ENCODE measurements at places on chromosomes 1 and 21.

GRCh38 chr1:21217812-21218596 lies 41.3 kb upstream of the EIF4G3 start:
- peak; percentile 42 for DNase-seq

DNA sequence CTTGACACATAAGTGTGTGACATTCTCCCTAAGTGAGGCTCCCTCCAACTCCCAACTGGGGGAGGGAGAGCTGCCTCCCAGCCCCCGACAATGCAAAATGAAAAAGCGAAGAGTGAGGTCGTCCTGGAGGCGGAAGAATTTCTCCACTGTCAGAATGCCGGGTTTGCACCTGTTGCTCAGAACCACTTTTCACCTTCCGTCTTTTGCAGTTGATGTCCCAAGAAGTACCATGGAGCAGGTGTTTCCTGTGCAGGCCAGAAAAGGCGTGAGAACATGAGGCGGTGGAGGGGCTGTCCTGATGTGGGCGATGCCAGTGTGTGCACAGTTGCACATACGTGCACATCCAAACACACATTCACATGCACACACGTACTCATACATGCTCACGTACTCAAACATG lies 158.6 kb upstream of the AJAP1 start:
- no peak for DNase-seq

- DNase-seq = no peak
Observed at GRCh38 chr1:11484321-11484655, 5.3 kb downstream of the DISP3 start.

DNA sequence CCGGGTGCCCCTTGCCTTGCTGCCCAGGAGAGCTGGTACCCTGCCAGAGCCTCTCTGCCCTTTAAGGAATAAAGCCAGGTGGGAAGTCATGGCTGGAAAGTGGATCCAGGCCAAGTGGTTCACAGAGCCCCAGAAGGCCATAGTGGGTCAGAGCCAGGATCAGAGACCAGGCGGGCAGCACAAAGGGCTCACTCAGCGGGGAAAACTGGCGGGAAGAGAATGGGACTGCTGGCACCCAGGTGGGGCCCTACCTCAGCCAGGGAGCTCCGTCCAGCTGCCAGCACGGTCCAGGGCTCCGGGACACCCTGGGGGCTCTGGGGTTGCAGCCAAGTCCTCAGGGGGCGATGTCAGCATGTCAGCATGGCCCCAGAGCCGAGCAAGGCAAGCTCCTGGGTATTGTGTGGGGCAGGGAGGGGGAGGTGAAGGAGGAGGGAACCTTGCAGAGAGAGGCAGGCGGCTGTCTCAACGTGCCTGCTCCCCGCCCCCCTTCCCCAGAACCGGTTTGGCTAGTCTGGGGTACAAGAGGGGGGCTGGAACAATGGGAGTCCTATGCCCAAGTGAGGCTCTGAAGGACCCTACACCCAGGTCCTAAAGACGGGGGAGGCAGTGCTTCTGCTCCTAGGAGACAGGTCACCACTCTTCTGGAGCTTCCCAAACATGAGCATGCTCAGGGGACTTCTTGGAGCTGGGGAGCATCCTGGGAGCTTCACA lies at the start of gene ARHGEF19:
ARHGEF19 (minus strand) TSS at position 402 of the 711 bp plus-strand sequence. CDS start 3,598 bp downstream, outside the sequence.
- no peak for DNase-seq

GRCh38 chr1:1407636-1408318 lies 684 bp upstream of the MRPL20 start:
- DNase-seq = no peak

- DNase-seq = no peak
Observed at GRCh38 chr1:164664127-164664526, 105.1 kb downstream of the PBX1 start.

GRCh38 chr1:79190074-79190473 lies 183.5 kb upstream of the ADGRL4 start:
- no peak for DNase-seq

Data from stimulated activated CD4-positive, alpha-beta T cell treated with anti-CD3 and anti-CD28 coated beads, Interleukin-12 subunit alpha, Interleukin-12 subunit beta, amount 100 ng/mL, for 48 hours (primary cell).